GM12865 (cell line): ENCODE measurements at places on chromosomes 4 and X.

- peak; percentile 26 for DNase-seq
These were observed at the start of gene TRPC3 for GRCh38 chr4:121951521-121952110. Gene TRPC3, minus strand, starts transcription at chr4:121952060. Its CDS starts 380 bp downstream, at chr4:121951680.

DNA sequence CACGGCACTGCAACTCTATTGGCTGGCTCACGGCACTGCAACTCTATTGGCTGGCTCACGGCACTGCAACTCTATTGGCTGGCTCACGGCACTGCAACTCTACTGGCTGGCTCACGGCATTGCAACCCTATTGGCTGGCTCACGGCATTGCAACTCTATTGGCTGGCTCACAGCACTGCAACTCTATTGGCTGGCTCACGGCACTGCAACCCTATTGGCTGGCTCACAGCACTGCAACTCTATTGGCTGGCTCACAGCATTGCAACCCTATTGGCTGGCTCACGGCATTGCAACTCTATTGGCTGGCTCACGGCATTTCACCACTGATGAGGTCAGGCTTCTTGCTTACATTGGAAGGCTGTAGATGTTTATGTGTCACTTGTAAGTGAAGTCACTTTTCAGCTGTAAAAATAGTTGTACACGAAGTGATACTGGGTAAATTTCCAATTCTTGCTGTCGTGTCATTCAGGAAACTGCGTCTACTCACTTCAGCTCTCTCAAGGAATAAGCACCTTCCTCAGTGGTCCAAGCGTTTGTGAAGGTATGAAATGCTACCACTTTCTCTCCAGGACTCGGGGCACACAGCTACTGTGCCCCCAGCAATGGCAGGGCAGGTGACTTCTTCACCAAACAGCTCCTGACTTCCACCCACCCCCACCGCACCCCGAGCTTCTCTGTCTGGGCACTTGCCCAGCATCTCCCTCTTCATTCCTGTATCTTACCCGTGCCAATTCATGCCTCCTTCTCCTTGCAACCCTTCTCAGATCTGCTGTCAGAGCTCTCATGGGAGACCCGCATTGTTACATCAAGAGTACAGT lies 141.3 kb downstream of the AFAP1 start:
- DNase-seq: peak; percentile 12

DNA sequence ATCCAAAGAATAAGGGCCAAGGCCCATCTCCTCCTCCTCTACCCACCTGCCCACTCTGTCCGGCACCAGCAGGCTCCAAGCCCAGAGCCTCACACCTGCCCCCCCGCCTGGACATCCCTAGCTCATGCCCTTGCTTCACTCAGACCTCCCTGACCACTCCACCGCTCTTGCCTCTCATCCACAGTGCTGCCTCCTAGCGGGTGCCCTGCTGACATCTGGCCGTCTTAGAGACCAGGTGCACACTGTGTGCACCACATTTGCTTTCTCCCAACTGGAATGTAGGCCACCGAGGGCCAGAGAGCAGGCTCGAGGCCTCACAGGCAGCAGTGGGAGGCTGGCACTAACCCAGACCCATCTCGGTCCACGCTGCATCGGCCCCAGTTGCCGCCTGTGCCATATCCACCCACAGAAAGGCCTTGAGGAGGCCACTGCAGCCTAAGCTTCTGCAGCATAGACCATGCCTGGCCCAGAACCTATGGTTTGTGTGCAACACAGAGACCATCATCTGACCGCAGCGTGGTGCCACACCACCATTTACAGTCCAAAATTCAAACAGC lies 13.5 kb downstream of the LETM1 start:
- DNase-seq: no peak

DNA sequence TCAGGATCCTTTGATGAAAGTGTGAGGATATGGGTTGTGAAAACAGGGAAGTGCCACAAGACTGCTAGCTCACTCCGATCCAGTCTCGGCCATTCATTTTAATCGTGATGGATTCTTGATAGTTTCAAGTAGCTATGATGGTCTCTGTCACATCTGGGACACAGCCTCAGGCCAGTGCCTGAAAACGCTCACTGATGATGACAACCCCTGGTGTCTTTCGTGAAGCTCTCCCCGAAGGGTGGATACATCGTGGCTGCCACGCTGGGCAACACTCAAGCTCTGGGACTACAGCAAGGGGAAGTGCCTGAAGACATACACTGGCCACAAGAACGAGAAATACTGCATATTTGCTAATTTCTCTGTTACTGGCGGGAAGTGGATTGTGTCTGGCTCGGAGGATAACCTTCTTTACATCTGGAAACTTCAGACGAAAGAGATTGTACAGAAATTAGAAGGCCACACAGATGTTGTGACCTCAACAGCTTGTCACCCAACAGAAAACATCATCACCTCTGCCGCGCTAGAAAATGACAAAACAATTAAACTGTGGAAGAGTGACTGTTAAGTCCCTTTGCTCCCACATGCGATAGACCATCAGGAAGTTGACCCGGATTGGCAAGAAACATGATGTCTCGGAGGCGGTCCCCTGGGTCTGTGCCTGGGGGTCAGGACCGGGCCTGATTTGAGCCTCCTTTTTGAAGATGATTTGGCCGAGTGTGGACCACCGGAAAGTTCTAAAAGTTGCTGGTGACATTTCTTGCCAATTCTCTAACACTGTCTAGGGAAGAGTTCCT lies 22.2 kb downstream of the LIAS start:
- no peak for DNase-seq

GRCh38 chrX:39705290-39705689 lies 392.5 kb downstream of the BCOR start:
- peak; percentile 1 for DNase-seq

- DNase-seq: no peak
These were observed 43.2 kb downstream of the MANBA start for GRCh38 chr4:102717448-102718092.

- no peak for DNase-seq
These were observed 57.0 kb upstream of the PGM2 start for GRCh38 chr4:37769391-37769989.

DNA sequence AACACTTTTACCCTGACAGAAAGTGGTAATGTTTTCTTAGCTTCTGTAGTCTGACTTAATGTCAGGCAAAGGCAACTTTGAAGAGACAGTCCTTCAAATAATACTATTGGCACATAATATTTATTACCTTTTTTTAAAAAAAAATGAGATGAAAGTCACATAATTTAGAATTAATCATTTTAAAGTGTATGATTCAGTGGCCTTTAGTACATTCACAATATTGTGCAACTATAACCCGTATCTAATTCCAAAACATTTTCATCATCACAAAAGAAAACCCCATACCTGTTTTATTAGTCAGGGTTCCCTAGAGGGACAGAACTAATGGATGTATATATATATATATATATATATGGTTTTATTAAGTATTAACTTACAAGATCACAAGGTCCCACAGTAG lies 94.8 kb upstream of the TEX13A start:
- no peak for DNase-seq

- DNase-seq: no peak
These were observed 14.6 kb upstream of the PRSS12 start for GRCh38 chr4:118367361-118367760.

- DNase-seq: no peak
These were observed 206.6 kb downstream of the SPRY1 start for GRCh38 chr4:123603165-123603564.

- DNase-seq: no peak
These were observed 32.4 kb downstream of the KLHL8 start for GRCh38 chr4:87188048-87188447.

GRCh38 chr4:156053174-156053573 lies 99.5 kb upstream of the CTSO start:
- DNase-seq: no peak
